ENCODE measurements at places on chromosomes 3 and 15.
A peak's percentile ranks its signal among the peaks of the same experiment; 100 is the strongest.

- DNase-seq = no peak
Observed at GRCh38 chr3:165181556-165181955, 14.6 kb downstream of the SLITRK3 start.

GRCh38 chr3:16146015-16146730 is 28.3 kb upstream of the GALNT15 start:
- DNase-seq = no peak

DNA sequence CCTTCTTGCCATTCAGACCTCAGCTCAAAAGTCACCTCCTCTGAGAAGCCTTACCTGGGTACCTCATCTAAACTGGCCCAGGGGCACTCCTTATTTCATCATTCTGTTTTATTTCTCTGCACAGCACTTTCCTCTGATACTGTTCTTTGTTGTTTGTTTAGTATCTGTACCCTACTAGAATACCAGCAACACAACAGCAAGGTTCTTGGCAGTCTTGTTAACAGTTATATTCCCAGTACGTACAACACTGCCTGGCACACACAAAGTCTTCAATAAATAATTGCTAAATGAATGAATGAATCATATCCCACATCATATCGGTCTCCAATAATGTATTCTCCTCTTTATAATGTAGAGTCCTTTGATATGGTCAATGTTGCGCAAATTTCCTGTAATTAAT is 188.1 kb downstream of the FOXP1 start:
- no peak for DNase-seq

DNA sequence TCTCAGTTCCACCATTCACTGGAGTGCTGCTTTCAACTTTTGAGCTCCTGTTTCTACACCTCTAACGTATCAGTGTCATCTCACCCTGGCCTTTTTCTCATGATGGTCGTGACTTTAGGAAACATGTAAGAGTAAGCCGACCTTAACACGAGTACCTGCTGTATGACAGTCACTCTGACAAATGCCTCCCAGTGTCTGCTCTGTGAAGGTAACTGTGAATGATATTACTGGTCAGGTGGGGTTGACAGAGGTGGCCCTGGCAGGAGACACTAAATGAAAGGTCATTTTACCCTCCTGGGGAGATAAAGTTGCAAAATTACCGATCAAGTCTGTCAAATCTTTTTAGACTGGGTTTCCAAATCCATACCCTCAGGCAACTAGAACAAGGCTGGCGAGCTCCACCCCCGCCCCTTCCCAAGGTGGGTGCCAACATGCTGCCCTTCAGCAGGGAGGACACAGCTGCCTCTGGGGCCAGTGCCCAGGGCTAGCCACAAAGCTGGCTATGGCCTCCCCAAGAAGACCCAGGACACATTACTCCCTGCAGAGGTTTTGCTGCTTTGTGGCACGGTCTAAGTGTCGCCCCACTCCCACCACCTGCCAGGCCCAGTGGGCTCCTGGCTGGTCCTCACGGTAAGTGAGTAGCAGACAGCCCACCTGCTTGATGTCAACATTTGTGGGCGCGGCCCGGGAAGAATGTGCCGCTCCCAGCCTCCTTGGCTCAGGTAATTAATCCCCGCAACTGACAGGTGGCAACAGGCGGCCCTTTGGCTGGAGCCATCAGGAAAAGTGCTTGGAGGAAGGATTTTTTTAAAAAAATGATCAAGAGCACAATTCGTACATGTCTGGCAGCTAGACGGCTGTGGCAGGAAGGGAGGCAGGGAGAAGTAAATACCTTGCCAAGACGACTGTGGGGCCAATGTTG is 211.8 kb downstream of the TP63 start:
- no peak for DNase-seq

- peak; percentile 73 for DNase-seq
Observed at GRCh38 chr3:189512039-189512438, 119.2 kb upstream of the TP63 start.

DNA sequence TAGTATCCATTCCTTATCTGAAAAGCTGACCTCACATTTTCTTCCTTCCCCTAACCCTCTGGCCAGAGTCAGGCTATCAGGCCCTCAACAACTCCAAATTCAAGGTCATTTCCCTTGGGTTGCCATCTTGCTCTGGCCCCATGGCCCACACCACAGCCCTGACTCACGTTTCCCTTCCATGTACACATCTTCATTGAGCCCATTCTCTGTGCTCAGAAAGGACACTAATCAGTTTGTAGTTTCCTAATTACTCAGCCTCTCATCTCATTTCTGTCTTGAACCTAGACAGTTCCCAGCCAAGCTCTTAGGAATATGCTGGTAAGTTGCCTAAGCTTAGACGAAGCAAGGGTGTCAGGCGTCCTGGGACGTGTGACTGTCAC is 14.9 kb downstream of the TGM5 start:
- DNase-seq = no peak

DNA sequence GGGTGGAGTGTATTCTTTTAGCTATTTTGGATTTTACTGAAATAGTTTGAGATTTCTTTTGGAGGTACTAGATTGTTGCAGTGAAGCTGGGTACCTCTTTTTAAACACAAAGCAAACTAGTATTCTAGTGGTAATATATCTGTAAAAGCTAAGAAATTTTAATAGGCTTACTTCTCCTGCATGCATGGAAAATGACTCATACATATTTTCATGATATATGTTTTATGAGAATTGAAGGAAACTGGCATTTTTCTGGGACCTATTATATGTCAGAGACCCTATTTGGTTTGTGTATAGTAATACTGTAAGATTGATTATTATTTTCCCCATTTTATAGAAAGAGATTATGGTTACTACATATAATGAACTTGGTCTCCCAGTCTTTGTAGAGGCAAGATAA is 851.0 kb downstream of the DIPK2A start:
- no peak for DNase-seq

GRCh38 chr15:20341901-20342600 is 199.5 kb downstream of the GOLGA6L6 start:
- no peak for DNase-seq

- DNase-seq = no peak
Observed at GRCh38 chr15:31306426-31307269, 20.0 kb upstream of the KLF13 start.

- no peak for DNase-seq
Observed at GRCh38 chr15:25058080-25058785, 103.4 kb downstream of the SNRPN start.

DNA sequence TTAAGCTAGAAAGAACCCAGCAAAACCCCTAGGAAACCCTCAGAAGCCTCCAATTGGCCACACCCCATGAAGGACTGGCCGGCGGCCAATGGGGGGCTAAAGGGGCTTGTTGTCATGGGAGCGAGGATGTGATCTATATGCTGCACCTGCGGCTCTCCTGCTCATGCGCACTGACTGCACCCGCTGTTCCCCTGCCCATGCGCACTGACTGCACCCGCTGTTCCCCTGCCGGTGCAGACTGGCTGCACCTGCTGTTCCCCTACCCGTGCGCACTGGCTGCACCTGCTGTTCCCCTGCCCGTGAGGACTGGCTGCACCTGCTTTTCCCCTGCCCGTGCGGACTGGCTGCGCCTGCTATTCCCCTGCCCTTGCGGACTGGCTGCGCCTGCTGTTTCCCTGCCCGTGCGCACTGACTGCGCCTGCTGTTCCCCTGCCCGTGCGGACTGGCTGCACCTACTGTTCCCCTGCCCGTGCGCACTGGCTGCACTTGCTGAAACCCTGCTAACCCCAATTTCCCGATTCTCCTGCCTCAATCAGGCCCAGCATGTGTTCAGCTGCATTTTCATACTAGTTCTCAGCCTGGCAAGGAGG is 16.8 kb upstream of the MCCC1 start:
- DNase-seq = peak; percentile 10

GRCh38 chr3:193573403-193574191 is 18.9 kb upstream of the ATP13A4 start:
- no peak for DNase-seq

GRCh38 chr3:141845407-141846049 is 30.9 kb upstream of the ATP1B3 start:
- DNase-seq = no peak

DNA sequence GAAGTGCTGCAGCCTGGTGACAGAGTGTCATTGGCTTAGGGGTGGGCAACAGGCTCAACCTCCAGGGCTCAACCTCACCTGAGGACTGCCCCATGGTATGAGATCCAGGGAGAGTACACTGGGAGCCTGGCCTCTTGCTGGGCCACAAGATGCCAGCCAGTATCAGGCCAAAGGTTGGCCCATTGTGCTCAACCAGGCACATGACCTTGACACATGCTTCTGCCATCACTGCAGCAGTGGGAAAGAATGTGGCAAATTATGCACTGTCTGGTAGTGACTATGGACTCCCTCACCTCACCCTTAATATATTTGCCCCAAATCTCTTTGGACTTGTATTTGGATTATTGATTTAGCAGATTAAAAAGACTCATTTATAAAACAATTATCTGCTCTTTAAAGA is 233.9 kb upstream of the GOLGA6L4 start:
- DNase-seq = no peak

DNA sequence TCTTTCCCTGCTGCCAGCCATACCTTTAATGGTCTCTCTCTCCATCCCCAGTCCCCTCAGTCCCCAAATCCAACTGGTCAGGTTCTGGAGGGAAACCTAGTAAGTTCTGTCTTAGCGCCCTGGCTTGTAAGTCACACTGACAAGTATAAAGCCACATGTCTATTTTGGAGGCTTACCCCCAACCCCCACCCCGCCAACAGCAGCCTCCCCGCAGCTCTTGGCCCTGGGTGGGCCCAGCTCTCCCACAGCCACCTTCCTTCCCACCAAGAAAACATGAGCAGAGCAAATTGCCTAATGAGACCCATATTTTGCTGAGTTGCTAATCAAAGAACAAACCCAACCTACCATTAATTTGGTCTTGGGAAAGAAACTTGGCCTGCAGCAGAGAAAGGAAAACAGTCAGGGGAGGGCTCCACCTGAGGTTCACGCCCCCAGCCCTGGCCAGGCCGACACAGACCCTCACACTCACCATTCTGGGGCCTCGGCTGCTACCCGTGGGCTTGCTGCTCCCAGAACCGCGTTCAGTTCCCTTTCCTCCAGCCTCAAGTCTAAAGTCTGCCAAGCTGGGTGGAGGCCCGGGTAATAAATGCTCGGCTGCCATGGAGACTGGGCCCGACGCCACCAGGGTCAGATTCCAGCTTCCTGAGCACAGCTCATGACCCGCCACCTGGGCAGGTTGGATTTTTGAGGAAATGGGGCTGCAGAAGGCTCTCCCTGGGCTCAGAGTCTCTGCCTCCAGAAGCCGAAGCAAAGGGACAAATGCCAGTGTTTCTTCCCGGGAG is at the start of gene CALML4:
Gene CALML4 (minus strand): TSS at position 557 of the 782 bp plus-strand sequence. CDS start 85 bp downstream, at position 472.
- no peak for DNase-seq

DNA sequence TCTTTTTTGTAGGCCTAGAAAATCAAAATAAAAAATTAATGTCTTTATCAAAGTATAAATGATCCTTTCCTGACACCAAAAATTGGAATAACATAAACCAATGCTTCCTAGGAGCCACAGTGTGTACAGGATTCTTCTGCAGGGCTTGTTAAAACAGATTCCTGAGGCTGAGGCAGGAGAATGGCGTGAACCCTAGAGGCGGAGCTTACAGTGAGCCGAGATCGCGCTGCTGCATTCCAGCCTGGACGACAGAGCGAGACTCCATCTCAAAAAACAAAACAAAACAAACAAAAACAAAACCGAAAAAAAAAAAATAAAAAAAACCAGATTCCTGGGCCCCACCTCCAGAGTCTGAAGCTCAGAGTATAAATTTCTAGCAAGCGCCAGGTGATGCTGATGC is 78.0 kb downstream of the PEX5L start:
- DNase-seq = no peak

DNA sequence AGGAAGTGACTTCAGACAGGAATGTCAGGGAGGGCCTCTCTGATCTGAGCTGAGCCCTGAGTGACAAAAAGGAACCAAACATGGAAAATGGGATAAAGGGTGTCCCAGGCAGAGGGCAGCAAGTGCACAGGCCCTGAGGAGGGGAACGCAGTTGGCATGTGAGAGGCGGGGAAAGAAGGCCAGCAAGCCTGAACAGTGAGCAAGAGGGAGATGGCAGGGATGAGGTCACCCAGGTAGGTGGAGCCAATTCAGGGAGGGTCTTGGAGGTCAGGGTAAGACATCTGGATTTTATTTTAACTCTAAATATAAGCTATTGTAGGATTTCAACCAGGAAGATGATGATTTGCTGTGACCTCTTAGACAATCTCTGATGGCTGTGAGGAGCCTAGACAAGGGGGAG is 167.7 kb downstream of the LRTM1 start:
- no peak for DNase-seq

DNA sequence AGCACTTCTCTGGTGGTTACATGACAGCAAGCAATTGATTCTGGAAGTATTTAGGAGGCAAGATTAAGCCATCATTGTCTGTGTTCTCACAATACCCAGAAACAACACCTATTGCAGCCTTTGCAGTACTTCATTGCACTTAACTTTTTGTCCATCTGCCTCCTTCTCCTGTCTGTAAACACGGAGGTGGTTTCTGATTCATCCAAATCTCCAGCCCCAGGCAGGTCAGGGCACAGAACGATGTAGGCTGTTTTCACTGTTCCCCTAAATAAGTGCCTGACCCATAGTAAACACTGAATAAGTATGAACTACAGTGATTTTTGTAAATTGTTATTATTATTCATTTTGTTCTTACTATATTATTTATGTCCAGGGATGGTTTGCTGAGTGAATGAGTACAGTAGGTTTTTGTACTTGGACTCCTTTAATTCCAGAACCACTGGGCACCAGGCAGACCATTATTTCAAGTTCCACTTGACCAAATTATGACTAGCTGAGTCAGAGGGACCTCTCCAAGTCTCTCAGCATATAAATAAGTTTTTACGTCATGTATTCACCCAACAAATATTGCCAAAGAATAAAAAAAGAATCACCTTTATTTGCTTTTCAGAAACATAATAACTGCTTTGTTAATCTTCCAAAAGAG is 283.3 kb upstream of the TRIM42 start:
- DNase-seq = no peak

- no peak for DNase-seq
Observed at GRCh38 chr3:171285287-171285686, 174.9 kb downstream of the TNIK start.

GRCh38 chr15:73932381-73933191 is 6.3 kb downstream of the LOXL1 start:
- no peak for DNase-seq

- DNase-seq = no peak
Observed at GRCh38 chr3:184755315-184755731, 43.5 kb upstream of the MAGEF1 start.

- DNase-seq = no peak
Observed at GRCh38 chr3:976006-976405, 116.8 kb upstream of the CNTN6 start.

GRCh38 chr15:22952796-22953579 is 27.2 kb downstream of the CYFIP1 start:
- DNase-seq = no peak

DNA sequence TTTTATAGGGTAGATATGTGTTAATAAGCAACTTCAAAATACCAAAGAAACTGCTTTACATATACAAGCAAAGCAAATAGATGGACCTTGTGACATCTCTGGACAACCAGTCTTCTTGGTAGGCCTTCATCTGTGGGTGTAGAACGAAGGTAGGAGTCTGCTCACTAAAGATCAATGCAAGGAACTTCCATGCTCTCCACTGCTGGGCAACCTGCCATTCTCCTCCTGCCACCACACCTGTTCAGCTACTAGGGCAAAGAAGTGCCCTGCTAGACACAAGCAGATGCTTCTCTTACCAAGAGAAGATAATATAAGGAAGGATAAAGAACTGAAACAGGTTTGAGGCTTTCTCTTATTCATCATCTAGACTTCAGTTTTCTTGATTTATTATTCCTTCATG is 12.6 kb downstream of the PPARG start:
- DNase-seq = no peak

- no peak for DNase-seq
Observed at GRCh38 chr15:80856400-80856799, 77.2 kb downstream of the CEMIP start.

Measured in AML-193 (cell line).